ENCODE measurements at places on chromosomes 2 and 18.

DNA sequence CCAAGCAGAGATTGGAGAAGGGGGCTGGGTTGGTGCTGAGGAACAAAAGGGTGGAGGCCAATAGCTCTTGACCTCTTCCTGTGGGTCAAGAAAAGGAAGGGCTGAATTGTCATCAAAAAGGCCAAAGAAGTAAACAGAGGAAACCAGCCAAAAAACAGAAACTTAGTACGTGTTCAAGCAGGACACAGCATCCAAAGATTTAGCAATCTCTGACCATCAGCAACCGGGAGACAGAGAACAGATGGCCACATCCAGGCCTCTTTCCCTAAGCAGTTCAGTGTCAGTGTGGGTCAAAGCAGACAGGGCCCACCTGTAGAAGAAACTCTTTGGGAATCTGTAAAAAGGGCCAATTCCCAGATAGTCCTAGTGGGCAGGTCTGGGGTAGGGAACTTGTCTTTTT lies 2.9 kb downstream of the DNPEP start:
- no peak for DNase-seq

- DNase-seq, result no peak
Observed at GRCh38 chr2:62934517-62934916, 116.1 kb upstream of the OTX1 start.

DNA sequence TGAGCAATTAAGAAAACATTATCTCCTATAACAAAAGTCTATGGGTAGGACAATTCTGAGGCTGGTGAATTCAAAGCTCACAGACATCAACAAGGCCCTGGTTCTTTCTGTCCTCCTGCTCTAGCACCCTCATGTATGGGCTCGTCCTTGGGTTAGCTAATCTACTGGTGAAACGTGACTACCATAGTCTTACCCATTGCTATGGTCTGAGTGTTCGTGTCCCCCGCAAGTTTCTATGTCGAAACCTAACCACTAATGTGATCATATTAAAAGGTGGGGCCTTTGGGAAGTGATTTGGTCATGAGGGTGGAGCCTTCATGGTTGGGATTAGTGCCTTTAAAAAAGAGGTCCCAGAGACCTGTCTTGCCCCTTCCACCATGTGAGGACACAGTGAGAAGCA lies 564.7 kb downstream of the TNS1 start:
- DNase-seq, result no peak

- DNase-seq, result no peak
Observed at GRCh38 chr2:1162768-1163584, 212.3 kb downstream of the SNTG2 start.

- no peak for DNase-seq
Observed at GRCh38 chr18:49837889-49838288, 24.6 kb upstream of the ACAA2 start.

DNA sequence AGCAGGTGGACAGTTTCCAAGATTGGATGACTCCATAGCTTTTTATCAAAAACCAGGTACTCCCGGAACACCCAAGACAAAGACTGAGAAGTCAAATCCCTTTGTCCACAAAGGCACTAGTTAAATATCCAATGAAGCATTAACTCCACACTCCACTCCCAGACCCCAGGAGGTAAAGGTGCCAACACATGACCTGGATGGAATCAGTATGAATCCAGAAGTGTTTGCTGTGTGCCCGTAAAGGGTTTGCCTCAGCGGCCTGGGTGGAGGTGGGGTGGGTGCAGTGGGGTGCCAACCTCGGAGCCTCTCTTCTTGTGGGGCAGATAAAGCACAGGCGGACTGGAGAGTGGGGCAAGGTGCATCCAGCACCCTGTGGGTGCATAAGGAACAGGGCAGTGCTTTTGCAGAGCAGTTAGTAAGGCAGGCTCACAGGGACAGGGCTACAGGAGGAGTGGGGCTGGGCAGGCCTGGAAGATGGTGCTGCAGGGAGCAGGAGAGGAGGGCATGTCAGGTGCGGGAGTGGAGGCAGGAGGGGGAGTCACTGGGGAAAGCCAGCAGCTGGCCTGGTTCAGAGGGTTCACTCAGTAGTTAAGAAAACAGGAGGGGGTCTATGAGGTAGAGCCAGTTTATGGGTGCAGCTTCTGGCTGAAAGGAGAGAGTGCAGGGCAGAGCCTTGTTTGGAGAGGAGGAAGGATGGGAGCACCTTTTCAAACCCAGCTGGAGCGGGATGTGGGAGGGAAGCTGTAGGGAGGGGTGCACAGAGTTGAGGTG lies 208.4 kb upstream of the SMAD2 start:
- DNase-seq, result peak; percentile 48

DNA sequence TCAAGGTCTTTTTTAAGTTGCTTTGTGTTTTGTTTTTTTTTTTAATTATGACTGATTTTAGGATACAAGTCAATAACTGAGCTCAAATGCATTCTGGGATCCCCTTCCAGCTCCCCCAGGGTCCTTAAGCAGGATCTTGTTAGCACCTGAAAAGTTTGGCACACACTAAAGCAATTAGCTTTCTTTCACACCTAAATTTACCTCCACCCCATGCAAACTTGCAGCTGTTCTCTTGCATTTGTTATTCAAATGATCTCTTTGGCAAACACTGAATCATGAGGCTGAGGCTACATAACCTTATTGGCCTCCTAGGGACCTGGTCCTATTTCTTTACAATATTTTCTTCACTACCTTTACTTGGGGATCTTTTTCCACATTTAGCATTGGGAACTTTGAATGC lies 2026.1 kb upstream of the CELF4 start:
- no peak for DNase-seq

DNA sequence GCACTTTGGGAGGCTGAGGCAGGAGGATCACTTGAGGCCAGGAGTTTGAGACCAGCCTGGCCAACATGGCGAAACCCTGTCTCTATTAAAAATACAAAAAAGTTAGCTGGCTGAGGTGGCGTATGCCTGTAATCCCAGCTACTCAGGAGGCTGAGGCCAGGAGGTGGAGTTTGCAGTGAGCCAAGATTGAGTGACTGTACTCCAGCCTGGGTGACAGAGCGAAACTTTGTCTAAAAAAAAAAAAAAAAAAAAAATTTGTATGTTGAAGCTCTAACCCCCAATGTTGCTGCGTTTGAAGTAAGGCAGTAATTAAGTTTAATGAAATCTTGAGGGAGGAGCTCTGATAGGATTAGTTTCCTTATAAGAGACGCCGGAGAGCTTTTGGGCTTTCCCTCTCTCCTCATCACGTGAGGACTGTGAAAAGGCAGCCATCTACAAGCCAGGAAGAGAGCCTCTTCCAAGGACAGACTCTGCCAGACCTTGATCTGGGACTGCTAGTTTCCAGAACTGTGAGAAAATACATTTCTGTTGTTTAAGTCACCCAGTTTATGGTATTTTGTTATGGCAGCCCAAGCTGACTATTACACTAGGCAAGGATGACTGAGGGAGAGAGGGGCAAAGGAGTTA lies 11.5 kb upstream of the PNPT1 start:
- DNase-seq, result no peak

- peak; percentile 37 for DNase-seq
Observed at GRCh38 chr2:197145471-197146056, 165.0 kb downstream of the ANKRD44 start.

GRCh38 chr2:54522624-54523281 lies 66.6 kb downstream of the SPTBN1 start:
- peak; percentile 65 for DNase-seq

GRCh38 chr2:170882758-170883157 lies 46.3 kb upstream of the GORASP2 start:
- DNase-seq, result no peak

GRCh38 chr2:18398833-18399232 lies 161.6 kb downstream of the RDH14 start:
- DNase-seq, result no peak

DNA sequence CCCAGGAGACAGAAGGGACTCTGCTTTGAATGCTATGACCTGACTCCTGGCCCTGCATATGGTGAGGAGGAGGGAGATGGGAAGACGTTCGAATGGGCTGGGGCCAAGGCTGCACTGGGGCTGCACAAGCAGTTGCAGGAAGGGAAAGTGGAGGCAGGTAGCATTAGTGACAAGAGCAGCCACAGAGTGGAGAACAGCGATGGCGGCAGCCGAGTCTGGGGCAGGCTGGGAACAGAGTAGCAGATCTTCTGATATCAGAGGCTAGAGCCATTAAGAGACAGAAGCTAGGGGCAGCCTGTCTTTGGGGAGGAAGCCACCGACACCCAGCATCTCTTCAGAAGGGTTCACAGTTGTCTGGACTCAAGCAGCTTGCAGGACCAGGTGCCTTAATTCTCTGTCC lies 50.1 kb downstream of the ST3GAL5 start:
- no peak for DNase-seq

GRCh38 chr2:24540011-24540477 lies 49.0 kb downstream of the NCOA1 start:
- DNase-seq, result no peak

DNA sequence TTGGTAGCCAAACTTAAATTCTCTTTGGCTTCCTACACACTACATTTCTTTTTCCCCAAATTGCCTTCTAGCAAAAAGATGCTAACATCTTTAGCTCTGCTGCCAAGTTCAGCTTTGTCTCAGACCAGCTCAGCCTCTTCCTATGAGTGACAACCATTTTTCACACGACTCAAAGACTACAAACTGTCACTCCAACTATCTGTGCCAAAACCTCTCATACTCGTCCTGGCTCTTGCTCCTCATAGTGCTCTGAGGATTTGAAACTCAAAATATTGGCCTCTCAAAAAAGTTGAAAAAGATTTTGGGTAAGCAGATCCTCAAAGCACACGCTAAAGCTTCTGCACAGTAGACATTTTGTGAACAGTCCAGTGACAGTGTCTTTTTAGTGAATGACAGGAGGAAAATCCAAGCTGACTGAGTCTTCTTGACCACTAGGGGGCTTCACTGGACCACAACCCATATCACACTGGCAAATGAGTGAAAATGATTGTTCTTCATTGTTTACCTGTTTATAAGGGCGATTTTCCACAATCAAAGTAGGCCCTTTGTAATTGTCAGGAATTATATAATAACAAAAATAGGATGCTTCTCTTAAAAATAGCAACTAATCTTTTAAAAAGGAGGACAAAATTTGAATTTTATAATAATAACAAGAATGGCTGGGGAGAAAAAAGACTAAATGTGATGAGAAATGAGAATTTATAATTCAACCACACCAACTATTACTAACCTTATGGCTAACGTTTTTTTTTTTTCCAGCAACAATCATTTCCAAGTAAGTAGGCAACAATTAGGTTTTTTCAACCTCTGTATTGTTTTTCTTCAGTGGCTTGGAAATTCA lies 85.5 kb upstream of the PGAP1 start:
- peak; percentile 94 for DNase-seq

GRCh38 chr2:124534028-124534427 lies 508.9 kb downstream of the CNTNAP5 start:
- DNase-seq, result no peak

- no peak for DNase-seq
Observed at GRCh38 chr2:204514439-204514838, 30.8 kb upstream of the PARD3B start.

DNA sequence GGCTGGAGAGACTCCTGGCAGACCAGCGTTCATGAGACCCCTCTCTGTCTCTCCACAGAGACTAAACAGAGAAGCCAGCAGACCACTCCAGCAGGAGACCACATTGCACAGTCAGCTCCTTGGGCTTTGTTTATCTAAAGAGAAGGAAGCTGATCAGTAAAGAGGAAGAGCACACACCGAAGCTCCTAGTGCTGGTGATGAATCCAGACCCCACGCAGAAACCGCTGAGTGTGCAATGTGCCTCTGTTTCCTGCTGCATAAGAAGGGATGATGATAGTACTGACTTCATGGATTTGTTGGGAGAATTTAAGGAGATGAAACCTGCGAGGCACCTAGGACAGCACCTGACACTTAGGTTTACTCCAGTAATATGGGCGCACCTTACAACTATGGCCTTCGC lies 544.1 kb upstream of the ID2 start:
- no peak for DNase-seq

DNA sequence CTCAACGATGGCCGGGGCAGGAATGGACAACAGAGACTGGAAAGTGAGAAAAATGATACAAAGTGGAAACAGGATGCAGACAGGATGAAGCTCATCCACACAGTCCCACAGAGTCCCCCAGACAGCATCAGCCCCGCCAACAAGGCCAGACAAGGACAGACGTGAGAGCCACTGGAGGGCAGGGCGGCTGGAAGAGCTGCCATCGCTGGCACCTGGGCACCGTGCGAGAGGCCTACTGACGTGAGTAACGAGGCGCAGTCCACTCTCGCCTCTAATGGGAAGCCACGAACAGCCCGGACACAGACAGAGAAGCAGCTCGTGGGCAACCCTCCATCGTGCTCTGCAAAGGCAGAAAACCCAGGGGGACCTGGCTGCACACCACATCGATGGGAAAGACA lies 17.1 kb downstream of the HDAC4 start:
- no peak for DNase-seq
